ENCODE measurements at places on chromosomes 12 and 14.

DNA sequence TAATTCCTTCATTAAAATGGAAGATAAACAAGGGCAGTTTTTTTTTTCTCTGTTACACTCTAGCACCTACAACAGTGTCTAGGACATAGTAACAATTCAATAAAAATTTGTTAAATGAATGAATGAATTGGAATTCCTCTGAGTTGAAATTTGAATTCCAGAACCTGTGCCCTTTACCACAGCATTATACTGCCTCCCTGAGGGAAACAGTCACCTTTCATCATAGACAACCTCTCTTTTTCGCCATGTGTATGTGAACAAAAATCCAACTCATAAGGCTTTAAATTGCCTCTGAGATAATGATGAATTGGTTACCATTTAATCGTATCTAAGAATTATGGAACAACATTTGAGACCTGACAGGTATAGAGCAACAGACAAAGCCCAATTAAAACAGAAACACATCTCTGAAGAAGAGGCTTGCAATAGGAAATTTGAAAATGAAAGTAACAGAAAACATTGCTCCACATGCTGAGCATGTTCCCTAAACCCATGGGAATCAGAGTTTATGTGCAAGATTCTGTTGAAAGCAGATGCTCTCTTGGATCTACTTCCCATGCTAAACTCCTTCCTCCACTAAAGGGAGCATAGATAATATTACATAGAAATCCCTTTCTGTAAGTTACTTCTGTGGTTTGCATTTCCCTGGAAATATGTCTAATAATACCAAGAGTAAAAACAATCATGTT, 657.8 kb downstream of the GALC start:
- no peak for DNase-seq

DNA sequence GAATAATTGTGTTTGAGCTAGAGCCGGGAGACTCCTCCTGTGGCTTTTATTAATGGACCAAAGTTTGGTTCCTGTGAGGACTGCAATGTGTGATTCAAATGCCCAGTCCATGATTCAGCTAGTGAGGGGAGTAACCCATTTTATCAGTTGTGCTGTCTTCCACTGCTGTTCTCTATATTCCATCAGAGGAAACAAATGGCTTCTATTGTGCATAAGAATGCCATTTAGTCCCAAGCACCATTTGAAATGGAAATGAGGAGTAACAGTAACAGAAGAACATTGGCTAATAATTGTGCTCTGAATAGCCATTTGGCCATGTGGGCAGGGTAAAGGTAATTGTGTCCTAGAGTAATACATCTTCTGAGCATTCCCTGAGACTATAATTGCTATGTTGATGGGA, 642.7 kb downstream of the DIO2 start:
- no peak for DNase-seq

- DNase-seq, result no peak
Observed at GRCh38 chr12:101847325-101847724, 16.6 kb upstream of the GNPTAB start.

DNA sequence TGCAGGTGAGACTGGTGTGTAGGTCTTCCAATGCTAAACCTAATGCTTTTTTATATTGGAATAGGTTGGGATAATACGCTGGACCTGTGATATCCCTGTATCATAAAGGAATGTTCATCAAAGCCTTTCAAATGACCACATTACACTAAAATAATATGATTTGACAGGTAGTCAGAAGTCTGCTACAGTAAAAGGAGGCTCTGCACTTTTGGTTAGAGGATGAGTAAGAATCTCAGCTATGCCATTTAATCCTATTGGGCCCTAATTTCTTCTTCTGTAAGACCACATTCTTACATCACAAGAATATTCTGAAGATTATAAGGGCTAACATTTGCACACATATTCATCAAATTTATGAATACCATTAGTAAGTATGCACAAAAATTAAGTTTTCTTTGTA, 250.5 kb upstream of the FLRT2 start:
- no peak for DNase-seq

DNA sequence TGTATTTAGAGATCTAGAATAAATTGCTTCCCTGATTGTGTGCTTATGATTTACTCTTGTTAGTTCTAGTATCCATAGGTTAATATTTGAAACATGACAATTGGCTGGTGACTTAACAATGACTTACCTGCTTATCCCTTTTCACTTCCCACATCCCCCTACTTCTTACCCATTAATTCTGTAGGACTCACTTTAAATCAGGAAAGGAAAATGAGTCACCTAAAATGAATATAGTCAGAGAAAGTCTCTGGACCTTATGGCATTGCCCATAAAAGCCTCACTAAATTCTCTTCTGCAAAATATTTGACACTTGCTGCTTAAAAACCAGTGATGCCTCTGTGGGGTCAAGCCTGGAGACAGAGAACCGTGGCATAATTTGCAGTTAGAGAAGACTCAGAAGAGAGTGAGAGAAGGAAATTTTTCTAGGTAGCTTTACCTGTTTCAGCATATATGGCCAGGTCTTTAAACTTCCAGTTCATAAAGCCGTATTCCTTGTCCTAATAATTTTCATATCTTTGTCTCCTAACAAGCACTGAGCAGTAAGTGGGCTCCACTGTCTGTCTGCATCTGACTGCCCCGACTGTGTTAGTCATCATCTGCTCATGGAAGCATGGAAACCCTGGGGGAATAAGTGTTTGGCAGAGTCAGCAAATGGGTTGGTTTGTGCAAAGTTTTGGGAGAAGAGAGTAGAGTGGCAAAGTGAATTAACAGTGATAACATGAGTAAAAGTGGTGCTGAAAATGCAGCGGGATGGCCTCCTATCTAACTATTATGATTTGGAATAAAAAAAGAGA, 294.4 kb downstream of the AKAP6 start:
- no peak for DNase-seq

DNA sequence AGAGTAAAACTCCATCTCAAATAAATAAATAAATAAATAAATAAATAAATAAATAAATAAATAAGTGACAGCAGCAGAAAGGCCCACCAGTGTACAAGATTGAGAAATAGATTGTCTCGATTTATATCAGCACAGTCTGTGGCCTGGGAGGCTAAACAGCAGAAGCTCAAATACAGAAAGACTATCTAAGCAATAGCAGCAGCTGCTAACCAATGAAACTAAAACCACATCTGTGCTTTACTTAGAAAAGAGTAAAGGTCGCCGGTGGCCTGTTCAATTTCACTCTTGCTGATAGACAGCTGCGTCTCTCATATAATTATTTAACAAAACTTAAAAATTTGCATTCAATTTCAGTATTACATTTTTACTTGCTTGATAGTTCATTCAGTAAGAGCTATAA, 325.7 kb downstream of the CEP128 start:
- DNase-seq, result no peak

- DNase-seq, result no peak
Observed at GRCh38 chr14:36508418-36509068, 11.5 kb downstream of the NKX2-1 start.

DNA sequence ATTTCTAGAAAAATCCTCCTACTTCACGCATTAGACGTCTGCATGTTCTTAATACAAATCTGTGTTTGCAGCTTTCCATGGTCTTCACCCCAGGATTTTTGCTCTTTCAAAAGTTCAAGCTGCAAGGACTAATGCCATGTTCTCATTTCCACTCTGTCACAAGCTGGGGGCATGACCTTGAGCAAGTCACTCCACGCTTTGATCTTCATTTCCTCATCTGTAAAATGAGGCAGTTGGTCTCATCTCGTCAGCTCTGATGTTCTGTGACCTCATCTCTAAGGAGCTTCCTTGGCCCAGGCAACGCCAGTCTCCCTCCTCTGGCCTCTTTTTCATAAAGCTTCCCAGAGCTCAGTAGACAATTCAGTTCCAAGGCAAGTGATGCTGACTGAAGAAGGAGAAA, 18.8 kb upstream of the BMP4 start:
- DNase-seq, result no peak

DNA sequence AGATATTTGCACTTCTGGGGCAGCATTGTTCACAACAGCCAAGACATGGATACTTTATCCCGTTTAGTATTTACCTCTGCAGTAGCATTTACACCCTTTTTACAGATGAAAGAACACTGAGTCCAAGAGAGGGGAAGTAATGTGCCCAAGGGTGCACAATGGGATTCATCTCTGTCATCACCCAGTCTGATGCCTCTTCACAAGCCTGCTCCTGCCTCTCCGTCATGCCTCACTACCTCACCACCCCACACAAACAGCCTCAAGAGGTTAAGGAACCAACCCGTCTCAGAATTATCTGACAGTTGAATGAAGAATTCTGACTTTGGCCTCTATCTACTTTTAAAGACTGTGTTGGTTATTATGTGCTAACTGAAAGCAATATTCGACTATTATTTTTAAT, 368.4 kb downstream of the ATP23 start:
- no peak for DNase-seq

GRCh38 chr12:131844140-131844539, 15.9 kb downstream of the MMP17 start:
- no peak for DNase-seq

DNA sequence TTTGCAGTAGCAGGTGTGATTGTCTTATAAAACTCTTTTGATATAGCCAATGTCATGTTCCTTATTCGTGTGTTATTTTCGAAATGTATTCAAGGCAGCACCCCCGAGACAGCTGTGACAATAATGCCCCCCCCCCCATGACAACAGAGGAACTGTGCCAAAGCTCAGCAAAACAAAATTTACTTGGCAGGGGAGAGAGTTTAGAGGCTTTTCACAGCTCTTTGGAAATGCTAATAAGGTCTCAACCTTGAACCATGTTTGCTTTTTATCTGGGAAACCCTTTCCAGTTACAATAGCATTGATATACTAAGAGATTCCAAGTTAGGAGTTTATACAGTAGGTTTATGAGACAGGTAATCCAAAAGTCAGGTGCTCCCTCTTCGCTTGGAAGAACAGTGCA, 56.4 kb upstream of the USP44 start:
- no peak for DNase-seq

- no peak for DNase-seq
Observed at GRCh38 chr14:73133795-73134194, 2.5 kb upstream of the PSEN1 start.

DNA sequence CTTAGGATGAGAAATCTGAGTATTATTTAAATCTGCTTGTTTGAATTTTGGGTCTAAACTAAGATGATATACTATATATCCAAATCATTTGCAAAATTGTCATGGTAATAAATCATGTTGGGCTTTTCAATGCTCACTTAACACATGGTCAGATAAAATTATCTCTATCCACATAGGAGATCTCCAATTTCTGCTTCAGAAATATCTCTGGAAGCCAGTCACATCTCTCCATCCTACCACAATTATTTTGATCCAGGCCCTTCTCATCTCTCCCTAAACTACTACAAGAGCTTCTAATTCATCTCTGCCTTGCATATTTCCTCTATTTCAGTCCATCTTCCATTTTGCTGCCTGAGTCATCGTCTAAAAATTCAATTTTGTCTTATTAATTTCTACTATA, 3.8 kb downstream of the DCN start:
- DNase-seq, result no peak

DNA sequence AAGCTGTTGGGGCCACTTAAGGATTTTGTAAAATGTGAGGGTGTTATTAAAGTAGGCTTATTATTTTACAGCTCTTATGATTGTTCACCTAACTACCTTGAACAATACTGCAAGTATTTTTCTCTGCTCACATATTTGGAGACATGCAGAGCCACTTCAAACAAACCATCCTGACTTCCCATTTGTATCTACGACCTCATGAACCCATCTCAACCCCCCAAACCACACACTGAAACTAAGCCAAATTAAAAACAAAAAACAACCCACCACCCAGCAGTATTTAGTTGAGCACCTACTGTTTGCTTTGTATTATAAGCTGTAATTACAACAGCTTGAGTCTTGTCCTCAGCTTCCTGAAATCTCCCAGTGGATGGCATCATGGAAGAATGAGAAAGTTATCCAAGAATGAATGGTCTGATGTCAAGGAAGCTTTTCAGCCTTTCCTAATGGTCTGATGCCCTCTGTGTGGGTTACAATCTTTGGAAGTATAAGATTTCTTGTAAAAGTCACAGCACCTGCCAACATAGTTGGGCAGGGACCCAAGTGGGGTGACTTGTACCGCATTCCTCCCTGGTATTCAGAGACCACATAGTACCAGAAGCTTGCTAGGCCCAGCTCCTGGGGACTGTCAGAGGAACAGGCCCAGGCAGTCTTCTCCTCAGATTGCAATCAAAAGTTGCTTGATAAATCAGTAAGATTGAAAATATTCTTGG, 416.6 kb downstream of the ZFP36L1 start:
- no peak for DNase-seq

DNA sequence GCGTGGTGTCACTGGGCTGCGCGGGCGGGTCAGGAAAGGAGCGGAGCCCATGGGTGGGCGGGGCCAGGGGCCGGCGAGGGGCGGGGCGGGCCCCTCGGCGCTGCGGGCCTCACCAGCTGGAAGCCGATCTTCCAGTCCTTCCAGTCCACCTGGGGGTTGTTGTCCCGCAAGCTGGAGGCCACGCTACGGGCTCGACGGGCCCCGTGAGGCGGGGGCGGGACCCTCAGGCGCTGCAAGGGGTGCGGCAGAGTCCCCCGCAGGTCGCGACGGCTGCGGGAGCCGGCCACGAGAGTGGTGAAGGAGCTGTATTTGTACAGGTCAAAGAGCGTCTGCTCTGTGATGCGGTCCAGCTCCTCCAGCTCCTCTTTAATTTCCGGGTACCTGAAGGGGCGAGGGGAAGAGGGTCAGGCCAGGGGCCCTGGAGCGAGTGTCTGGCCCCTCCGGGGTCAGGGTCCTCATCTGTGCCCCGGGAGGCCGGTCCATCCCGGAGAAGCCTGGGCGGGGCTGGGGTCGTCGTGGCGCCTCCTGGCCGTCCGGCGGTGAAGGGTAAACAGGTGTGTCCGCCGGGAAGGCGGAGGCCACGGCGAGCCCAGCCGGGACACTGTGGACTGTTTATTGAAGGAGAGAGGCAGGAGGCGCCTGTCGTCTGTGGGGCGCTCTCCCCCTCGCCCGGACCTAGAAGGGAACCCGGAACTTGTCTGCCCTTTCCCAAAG, 11.9 kb downstream of the SCNN1A start:
- no peak for DNase-seq

DNA sequence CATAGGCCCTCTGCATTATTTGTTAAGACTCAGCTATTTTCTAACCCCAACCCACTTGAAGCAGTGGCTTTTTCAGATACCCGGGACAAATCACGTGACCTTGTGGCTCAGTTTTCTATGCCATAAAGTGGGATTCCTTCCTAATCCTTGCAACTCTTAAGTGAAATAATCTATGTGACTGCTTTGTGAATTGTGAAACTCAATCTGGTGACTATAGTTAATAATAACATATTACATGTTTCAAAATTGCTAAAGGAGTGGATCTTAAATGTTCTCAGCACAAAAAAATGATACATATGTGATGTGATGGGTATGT, 17.3 kb downstream of the EML1 start:
- DNase-seq, result no peak

DNA sequence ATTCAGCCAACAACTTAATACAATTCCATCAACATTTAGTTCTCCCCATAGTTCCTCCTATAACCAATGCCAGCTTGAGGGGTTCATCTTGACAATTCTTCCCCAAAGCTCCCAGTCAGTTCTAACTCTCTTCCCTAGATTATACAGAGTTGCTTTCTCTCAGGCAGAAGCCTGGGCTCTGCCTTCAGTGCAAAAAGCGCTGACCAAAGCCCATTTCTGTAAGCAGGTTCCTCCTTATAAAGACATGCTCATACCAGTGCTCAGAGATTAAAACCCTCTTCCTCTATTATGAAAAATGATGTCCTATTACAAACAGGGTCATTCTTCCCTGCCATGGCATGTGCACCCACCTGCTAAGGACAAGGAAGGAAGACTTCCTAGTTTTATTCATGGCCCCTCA, 16.2 kb downstream of the SPIC start:
- no peak for DNase-seq

GRCh38 chr14:102362084-102362483, 606 bp downstream of the CINP start:
- no peak for DNase-seq

- DNase-seq, result no peak
Observed at GRCh38 chr12:80183939-80184338, 84.6 kb downstream of the OTOGL start.
